ENCODE measurements at places on chromosomes 4 and X. TPM values are rescaled to one million over a fixed set of nuclear protein-coding genes. Genes with fewer than 3 reads are reported as not detected.

- peak; percentile 35 for DNase-seq
Measured at GRCh38 chrX:132071254-132071653, 48.2 kb downstream of the STK26 start.

Gene DRP2
- total RNA-seq: 0.16 TPM

GRCh38 chrX:133574716-133575115 is 159.4 kb upstream of the GPC4 start:
- no peak for DNase-seq

Gene PNMA3
- 1.7 TPM for total RNA-seq

- no peak for DNase-seq
Measured at GRCh38 chr4:163085085-163085484, 81.6 kb downstream of the NAF1 start.

- peak; percentile 84 for DNase-seq
Measured at GRCh38 chr4:140135529-140136088, 18.4 kb downstream of the MAML3 start.

DNA sequence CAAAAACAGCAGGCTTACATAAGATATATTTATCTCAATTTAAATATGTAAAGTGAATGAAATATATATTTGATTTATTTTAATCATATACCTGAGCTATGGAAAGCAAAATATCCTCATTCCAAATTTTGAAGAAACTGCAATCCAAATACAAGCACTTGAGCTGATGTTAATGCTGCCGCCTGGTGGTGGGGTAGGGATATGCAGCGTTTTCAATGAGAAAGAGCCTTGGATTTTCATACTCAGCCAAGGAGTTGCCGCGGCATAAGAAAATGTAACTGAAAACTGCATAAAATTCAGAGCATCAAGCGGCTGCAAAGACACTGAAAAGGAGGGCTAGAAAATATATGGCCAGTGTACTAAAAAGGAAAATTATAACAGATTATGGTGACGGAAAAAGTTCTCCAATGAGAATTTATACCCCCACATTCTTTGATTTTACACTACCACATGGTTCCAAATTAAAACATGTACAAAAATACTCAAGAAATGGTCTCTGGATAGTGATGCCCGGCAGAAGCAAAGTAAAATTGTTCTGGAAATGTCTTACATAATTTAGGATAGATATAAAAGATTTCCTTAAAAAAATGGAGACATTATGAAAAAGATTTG is 660.3 kb upstream of the PITX2 start:
- DNase-seq: peak; percentile 48
